ENCODE measurements at places on chromosomes 7 and 10. TPM values are rescaled to one million over a fixed set of nuclear protein-coding genes. Genes with fewer than 3 reads are reported as not detected.
A peak's percentile ranks its signal among the peaks of the same experiment; 100 is the strongest.

GRCh38 chr7:55128693-55129394, 110.0 kb downstream of the EGFR start:
- peak; percentile 30 for ATAC-seq

- ATAC-seq: no peak
Observed at GRCh38 chr7:83984076-83984475, 210.5 kb downstream of the SEMA3A start.

GRCh38 chr7:95601316-95601715, 5.0 kb upstream of the PDK4 start:
- no peak for ATAC-seq

DNA sequence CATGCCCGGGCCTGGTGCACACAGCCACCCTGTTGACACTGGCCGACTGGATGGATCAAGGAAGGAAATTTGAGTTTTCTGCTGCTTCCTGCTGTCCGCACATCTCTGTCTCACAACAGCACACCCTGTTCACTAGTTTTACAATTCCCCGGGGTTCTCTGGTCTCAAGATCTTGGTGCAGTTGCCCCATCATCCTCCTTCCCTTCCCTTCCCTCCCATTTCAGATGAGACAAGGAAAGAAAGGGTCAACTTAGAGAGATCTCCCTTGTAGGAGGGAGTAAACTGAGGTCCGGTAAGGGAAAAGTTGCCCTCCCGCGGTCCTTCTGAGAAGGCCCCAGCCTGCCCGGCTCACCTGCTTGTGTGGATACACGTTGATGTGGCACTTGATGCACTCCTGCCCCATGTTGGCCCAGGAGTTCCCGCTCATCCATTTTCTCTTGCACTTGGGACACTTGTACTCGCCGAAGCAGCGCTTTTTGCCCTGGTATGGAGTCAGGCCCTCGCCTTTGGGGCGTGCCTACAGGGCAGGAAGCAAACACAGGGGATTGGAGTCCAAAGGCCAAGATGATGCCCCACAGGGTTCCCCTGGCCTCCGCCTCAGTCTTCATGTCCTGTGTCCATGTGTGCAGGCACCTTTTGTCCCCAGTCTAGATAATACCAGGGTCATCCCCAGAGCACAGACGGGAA, 46.8 kb downstream of the PPIF start:
- no peak for ATAC-seq

GRCh38 chr7:136741941-136742340, 126.5 kb upstream of the CHRM2 start:
- ATAC-seq: no peak

DNA sequence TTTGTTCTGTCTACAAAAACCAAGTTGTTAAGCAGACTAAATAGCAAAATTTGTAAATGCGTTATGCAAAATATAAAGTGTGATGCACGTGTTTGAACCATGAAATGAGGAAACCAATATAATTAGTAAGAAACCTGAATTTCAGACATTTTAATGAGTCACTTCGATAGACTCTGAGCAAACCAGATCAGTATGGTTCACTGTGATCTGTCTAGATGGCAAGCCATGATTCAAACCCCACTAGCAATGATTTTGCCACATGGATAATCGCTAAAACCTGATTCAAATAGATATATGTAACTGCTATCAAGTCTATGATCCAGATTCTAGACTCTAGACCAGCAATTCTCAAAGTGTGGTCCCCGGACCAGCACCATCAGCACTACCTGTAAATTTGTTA, 24.8 kb downstream of the ZC3HAV1 start:
- no peak for ATAC-seq

GRCh38 chr10:43202224-43202656, 64.0 kb downstream of the CSGALNACT2 start:
- ATAC-seq: peak; percentile 20

The HOXA13 gene
- not detected for total RNA-seq

The HELLS gene
- 93.0 TPM for total RNA-seq

The NSMCE4A gene
- 43.1 TPM for total RNA-seq

The OPALIN gene
- not detected for total RNA-seq

The TMEM139 gene
- 5.7 TPM for total RNA-seq
